ENCODE measurements at places on chromosomes 7 and 10. TPM values are rescaled to one million over a fixed set of nuclear protein-coding genes. Genes with fewer than 3 reads are reported as not detected.

DNA sequence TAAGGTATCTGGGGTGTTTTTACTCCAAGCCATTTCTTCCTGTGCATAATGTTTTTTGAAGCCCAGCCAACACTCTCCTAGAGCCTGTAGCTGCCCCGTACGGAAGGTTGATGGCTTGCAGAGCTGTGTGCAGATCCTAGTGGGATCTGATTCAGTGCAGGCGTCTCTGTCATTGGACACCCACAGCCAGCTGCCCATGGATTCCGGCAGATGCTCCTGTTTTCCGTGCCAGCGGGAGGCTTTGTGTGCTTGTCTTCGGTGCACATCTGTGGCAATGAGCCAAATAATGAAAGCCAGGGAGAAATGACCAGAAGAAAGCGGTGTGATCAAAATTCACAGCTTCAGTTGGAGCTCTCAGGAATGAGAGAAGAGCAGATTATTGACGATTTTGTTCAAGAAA, 426.4 kb downstream of the TYW1 start:
- DNase-seq: no peak

Gene GNGT1
- not detected for total RNA-seq

- DNase-seq: no peak
These were observed 101.2 kb upstream of the RPA3 start for GRCh38 chr7:7819442-7820247.

DNA sequence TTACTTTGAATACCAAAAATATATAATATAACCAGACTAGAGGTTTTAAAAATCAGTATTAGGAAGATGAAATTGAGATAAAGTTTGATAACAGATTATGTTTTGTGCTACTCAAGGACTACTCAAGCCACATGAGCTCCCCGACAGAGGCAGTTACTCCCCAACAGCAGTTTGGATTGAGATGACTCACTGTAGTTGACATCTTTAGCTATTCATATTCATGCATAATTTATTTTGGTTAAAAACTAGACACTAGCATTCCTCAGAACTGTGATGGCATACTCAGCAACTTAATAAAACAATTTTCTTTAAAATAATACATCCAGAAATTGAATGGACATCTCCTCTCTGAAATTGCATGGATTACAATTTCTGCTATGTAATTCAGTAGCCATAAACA, 19.6 kb downstream of the PCLO start:
- DNase-seq: no peak

DNA sequence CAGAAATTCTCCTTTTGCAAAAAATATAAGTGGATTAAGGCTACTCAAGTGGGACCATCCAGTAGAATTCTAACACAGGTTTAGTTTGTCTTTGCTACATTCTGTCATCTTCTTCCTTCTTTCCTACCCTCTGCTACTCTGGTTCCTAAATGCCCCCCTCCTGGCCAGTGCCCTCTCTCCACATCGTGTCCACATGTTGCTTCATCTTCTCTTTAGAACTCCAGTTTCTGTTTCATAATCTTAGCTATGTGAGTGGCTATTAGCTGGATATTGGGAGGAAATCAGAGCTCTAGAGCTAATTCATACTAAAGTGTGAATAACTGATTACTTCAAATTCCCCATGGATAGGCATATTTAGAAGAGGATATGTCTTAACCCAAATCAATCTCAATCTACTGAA, 528.5 kb downstream of the LRMDA start:
- no peak for DNase-seq

Gene COBL
- total RNA-seq: 25.7 TPM

DNA sequence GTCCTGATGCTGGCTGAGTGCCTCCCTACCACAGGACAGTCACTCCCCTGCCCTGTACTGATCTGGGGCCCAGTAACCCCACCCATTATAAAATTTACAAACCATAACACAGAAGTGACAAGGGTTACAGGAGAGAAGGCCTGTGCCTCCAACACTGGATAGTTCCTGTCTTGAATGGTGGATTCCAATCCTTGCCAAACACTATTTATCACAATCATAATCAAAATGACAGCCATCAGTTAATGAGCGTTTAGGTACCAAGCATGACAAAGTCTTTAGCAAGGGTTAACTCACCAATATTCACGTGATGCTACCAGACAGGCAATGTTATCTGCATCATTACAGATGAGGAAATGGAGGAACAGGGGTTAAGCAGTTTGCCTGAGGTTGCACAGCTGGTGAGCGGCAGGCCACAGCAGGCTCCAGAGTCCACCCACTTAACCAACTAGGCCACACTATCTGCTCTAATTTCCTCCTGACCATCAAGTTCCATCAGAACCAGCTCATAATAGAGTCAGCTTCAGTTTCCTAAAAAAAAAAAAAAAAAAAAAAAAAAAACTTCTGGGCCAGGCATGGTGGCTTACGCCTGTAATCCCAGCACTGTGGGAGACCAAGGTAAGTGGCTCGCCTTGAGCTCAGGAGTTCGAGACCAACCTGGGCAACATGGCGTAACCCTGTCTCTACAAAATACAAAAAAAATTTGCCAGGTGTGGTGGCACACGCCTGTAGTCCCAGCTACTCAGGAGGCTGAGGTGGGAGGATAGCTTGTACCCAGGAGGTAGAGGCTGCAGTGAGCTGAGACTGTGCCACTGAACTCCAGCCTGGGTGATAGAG, 14.2 kb downstream of the PDLIM1 start:
- DNase-seq: no peak

DNA sequence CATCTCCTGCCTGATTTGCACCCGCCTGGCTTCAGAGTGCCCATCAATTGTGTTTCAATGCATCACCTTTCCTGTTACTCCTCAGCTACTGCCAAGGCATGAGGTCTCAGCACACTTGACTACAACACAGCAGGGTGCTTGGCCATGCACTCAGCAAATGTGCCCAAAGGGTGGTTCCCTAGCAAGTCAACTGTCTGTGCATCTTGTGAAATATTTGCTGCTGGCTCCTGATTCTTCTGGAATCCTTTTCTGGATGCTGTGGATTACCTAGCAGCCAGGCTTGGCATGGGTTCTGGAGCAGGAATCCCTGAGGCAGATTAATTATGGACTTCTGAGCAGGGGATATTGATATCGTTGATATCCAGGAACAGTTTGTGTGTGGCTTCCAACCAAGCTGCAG, 662.6 kb upstream of the MGMT start:
- DNase-seq: peak; percentile 36

Gene MRPS33
- 74.6 TPM for total RNA-seq

- DNase-seq: no peak
These were observed 44.3 kb upstream of the EIF4H start for GRCh38 chr7:74129887-74130286.

DNA sequence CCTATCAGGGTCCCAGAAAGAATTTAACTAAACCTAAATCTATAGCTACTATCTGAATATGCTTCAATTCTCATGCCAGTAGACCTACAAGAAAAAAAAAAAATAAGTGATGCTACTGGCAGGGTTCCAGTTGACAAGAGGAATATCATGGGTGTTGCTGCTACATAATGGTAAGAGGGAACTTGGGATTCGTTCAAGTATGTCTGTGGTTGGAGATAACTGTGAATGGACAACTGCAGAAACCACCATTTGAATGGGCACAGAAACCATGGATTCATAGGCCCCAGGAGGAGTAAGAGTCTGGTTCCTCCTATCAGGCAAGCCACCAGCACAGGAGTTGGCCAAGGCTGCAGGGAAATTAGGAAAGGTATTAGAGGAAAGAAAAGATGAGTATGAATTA, 287.6 kb upstream of the HGF start:
- DNase-seq: no peak

Measured in type B pancreatic cell (in vitro differentiated cells).